Small intestine (tissue), 16 donors: ENCODE measurements at places on chromosomes 7 and 10.

DNA sequence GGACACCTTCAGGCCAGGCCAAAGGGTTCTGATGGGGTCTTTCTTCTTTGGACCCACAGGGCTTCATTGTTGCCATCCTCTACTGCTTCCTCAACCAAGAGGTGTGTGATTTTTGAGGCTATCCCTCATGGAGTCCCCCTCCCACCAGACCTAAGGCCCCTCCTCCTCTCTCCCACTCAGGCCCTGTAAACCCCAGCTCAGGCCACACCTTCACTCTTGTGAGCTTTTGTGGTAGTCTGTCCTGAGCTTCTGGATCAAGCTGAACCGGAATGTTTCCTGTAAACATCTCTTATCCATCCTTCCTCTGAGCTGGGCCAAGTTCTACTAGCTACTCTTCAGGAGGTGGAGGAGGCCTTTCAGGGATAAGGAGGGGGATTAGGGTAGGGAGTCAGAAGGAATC, 13.5 kb downstream of the GHRHR start:
- no peak for DNase-seq

GRCh38 chr7:148701414-148701813, 2.7 kb downstream of the CUL1 start:
- no peak for DNase-seq

GRCh38 chr7:36367561-36368077, 22.0 kb upstream of the ANLN start:
- no peak for DNase-seq

GRCh38 chr7:50970092-50970491, 187.4 kb upstream of the GRB10 start:
- DNase-seq: no peak

GRCh38 chr7:2542011-2542915, 13.1 kb downstream of the BRAT1 start:
- DNase-seq: no peak
